ENCODE measurements at places on chromosomes 2 and 18.

DNA sequence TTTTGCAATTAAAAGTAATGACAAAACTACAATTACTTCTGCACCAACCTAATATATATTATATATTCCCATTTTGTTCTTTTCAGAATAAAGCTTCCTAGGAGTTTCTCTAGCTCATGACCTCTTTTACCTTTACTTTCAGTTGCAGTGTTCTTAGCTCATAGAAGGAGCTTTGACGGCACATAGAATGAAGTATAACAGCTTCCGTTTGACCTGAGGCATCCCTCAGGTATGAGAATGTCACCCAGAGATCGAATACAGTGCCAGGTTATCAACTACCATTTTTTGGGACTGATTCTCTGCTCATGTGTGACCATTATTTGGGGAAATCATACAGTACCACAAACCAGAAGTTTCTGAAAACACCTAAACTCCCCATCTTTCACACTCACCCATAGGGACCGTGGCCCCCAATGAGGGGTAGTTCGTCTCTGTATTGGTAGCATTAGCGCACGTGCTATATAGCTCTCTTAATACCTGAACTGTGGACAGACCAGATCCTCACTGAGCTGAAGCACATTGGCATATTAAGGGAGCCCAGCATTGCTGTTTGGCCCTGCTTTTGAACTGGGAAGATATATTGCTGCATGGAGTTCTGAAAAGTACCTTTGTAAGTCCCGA, 123.0 kb downstream of the SPTBN1 start:
- no peak for DNase-seq

- DNase-seq, result no peak
Observed at GRCh38 chr2:84889332-84889731, 8.4 kb upstream of the TRABD2A start.

DNA sequence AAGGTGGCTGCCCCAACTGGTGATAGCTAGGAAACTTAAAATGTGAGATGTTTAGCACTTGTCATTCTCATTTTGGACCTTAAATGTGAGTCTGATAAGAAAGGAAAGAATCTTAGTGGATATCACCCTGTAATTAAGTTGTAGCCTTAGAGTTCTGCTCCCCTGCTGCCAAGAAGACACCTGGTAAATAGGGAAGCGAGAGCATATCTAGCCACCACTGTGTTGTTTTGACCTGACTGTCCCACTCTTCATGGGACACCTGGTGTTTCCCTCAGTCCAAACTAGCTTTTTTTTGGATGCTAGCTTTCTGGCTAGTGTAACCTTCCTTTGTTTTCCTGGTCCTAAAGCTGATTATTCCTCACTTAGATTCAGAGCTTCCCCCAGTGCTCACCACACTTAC, 357.6 kb downstream of the RAD51AP2 start:
- DNase-seq, result no peak

GRCh38 chr18:8937160-8938094, 165.1 kb upstream of the NDUFV2 start:
- DNase-seq, result no peak

DNA sequence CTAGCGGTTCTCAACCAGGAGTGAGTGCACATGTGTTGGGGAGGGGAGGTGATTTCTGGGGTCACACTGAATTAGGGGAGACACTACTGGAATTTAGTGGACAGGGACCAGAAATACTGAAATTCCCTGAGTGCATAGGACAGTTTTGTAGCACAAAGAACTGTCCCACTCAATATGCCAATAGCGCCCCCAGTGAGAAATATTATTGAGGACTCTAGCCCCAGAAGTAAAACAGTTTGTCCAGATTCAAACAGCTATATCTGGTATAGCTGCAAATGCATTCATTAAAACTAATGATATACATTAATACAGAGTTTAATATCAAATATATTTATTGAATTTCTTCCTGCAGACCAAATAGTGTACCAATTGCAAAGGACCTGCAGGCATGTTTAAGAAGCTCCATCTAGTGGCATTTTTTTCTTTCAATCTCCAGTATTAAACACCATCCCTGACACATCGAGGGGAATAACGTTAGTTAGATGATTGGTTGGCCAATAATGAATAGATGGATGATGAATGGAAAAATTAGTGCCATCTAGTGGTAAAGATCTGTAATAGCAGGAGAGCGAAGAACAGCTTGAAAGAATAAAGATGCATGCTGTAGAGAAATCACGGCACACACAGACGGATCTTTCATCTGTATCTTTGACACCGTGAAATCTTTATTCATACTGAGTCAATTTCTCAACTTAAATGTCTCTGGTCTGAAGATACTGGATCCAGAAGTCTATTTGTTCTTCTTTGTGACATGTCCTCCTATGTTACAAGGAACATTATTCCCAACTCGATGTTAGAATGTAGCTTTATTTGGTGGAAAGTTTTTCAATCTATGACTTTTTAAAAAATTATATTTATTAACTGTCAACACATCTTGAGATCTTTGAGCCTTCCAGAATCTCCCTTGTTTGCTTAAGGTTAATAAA, 62.5 kb downstream of the DHRS9 start:
- no peak for DNase-seq

DNA sequence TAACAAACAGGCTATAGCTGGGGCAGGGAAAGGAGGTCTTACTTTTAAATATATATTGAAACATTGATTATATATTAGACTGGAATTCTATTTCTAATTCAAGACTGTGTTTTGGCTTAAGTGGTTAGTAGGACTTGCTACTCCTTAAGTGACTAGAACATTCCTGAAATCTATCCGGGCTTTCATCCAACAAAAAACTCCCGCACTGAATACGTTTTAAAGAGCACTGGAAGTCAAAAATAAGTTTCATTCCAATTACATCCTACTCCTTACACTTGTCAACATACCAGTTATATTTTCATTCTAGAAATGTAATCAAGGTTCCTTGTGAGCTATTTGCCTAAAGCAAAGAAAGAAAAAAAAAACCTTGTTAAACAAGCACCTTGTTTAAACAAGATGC, 204.6 kb downstream of the SP3 start:
- peak; percentile 16 for DNase-seq

- DNase-seq, result peak; percentile 84
Observed at GRCh38 chr18:35616664-35617423, 35.3 kb downstream of the GALNT1 start.

DNA sequence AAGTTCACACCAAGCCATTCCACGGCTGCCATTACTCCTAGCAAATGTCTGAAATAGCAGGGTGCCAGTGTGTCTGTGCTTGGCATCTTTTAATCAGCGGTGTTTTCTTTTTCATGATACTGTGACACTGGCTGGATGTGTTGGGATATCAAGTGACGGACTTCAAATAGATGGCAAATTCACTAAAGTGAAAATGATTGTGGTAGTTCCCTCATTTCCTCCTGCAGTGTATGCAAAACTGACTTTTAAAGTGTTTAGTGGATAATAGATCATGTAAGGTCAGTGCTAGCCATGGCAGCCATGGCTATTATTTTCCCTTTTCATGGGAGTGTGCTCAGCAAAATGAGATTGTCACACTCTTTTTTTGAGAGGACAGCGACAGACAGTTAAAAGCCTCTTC, 261.5 kb upstream of the SIX3 start:
- DNase-seq, result no peak

DNA sequence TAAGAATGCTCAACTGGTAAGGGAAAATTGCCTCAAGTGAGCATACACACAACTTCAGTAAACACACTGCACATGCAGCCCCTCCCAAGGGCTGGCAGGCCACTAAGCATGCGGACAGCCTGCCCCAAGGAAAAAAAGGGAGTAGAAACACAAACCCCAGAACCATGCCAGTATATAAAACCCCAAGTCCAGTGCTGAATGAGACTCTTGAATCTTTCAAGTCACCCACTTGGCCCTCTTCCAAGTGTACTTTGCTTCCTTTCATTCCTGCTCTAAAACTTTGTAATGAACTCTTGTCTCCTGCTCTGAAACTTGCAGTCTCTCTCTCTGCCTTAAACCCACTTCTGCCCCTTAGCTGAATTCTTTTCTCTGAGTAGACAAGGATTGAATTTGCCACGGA, 736.4 kb downstream of the RNF144A start:
- DNase-seq, result no peak

DNA sequence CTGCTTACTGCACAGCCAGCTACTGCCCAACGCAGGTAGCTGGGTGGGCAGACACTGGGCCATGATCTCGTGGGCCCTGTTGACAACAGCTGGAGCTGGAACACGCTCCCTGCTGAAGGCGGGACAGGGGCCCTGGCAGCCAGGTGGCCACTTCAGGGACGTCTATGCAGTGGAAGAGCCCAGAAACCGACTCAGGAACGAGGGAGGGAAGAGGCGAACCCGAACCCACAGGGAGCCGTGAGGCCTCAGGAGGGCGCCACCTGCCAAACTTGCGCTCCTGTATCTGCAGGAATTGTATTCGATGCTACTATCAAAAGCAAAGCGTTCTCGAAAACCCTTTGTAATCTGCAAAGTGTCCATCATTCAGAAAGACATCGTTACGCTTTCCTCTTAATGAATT, 198.4 kb downstream of the EIPR1 start:
- DNase-seq, result no peak

DNA sequence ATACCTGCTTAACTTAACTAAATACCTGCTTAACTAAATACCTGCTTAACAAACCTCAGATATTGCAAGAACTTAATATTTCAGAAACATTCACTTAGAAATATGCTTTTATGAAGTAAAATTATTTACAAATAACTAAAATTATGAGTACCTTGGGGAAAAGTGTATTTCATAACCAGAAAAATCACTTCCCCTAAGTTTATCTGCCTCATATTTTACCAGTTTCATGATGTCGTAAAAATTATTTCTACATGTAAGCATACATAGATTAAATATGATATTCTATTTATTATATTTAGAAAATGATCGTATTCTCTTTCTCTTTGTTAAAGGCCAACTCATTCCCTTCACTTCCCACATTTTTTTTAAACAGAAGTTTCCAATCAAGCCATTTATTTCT, 41.5 kb upstream of the DSC1 start:
- DNase-seq, result no peak

GRCh38 chr2:64630752-64631151, 23.0 kb downstream of the SERTAD2 start:
- no peak for DNase-seq

- no peak for DNase-seq
Observed at GRCh38 chr2:13113002-13113401, 396.3 kb downstream of the TRIB2 start.

All from skeletal muscle cell (primary cell).